H7 (cell line): ENCODE measurements at places on chromosomes 5 and 9. TPM values are rescaled to one million over a fixed set of nuclear protein-coding genes. Genes with fewer than 3 reads are reported as not detected.

B4GALT7 gene
- total RNA-seq: 29.7 and 37.3 TPM in 2 replicates

- DNase-seq: no peak
Measured at GRCh38 chr9:89425024-89425805, 72.7 kb downstream of the SEMA4D start.

- DNase-seq: no peak
Measured at GRCh38 chr9:109286981-109287380, 33.9 kb downstream of the EPB41L4B start.

DNA sequence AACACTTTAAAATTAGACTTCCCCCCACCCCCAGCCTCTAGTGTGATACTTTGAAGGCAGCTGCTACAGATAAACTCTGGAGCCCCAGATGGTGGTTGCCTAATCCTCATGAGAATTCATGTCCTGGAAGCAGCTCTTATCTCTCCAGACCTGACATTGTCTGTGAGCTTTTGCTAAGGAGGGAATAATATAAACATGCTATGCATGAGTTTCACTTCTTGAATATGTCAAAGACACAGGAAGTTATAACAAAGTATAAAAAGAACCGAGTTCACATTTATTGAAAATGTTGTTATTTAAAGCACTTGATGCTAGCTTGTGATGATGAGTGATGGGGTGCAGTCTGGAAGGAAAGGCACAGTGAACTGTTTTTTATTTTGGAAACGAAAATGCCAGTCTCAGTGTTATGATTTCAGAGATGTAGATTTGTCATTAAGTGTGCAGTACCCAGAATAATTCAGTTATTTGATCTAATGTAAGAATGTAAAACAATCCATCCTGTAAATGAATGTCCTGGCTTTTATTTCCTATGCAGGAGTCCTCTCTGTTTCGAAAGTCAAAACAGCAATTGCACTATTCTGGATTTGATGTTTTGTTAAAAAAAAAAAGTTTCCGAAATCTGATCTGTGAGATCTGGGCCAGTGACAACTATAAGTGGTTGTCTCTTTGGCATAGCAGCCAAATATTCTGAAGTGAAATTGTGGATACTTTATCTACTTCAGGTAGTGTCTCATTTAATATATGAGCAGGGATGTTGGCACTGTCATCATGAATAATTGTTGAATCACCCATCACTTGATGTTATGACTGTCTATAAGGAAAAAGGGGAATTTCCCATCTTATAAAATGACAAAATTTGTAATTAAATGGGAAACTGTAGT lies 77.0 kb downstream of the ZCCHC7 start:
- DNase-seq: peak; percentile 40

DNA sequence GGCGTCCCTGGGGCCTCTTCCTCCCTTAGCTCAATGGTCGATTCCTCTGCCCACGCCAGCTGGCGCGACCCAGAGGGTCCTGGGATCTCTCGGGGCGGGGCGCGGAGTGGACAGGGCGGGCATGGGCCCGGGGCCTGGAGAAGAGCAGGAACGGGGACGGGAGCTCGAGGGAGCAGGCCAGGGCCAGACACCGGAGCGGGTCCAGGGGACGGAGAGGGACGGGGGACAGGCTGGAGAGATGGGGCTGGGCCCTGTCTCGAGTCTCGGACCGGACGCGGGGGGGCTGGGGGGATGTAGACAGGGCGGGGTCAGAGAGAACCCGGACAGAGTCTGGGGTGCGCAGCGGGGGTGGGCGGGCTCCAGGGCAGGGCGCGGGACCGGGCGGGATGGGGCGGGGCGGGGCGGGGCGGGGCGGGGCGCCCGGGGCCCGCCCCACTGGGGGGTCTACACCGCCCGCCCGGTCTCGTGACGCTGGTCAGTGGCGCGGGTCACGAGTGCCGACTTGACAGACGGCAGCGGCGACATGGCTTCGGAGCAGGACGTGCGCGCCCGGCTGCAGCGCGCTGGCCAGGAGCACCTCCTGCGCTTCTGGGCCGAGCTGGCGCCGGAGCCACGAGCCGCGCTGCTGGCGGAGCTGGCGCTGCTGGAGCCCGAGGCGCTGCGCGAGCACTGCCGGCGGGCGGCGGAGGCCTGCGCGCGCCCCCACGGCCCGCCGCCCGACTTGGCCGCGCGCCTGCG lies at the start of gene UAP1L1:
Gene UAP1L1, plus strand, starts transcription at position 508 of the 738 bp plus-strand sequence. Its CDS starts 16 bp downstream, at position 524.
- peak; percentile 86 for DNase-seq

INSL6 gene
- not detected in 2 replicates for total RNA-seq

ZNF366 gene
- not detected in 2 replicates for total RNA-seq

DNA sequence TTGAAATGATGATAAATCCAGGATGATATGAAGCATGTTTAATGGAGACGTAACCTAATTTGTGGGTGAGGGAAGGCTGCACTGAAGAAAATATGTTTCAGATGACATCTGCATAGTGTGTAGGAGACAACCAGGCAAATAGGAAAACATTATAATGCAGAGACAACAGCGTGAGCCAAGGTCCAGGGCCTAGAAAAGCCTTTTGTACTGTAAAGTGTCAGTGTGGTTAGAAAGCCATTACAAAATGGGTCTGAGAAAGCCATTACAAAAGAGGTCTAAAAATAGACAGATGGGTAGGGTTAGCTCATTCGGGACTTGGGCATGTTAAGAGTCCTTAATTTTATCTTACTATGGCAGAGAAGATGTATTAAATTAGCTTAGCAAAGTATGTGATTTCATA lies 14.9 kb upstream of the GABRG2 start:
- DNase-seq: no peak

DNA sequence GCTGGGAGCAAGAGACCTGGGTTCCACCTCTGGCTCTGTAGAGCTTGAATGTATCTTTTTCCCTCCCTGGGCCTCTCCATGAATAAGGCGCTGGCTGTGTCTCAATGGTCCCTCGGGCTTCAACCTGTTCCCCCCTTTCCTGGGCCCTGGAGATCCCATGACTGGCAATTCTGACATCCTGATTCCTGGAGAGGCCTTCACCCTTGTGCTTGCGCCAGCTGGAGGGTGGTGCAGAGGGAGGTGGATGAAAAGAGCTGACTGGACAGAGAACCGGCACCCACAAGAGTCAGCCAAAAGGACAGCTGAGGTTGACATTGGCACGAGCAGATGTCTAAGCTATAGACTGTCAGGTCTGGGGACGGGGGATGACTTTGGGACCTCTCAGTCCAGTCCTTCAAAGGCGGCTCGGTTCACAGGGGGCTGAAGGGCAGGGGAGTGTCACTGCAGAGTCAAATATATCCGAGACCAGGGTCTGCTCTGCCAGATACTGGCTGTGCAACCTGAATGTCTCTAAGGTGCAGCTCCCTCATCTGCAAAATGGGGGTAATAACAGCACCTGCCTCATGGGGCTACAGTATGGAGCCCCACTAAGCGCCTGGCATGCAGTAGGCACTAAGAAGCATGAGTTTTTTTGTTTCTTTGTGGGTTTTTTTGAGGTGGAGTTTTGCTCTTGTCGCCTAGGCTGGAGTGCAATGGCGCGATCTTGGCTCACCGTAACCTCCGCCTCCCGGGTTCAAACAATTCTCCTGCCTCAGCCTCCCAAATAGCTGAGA lies 13.8 kb downstream of the DNM1 start:
- peak; percentile 33 for DNase-seq

GADD45G gene
- 3.7 and 7.5 TPM in 2 replicates for total RNA-seq

- no peak for DNase-seq
Measured at GRCh38 chr5:99119326-99119725, 190.5 kb upstream of the CHD1 start.

CCNJL gene
- total RNA-seq: 17.8 and 20.9 TPM in 2 replicates

DNAJA1 gene
- total RNA-seq: 52.4 and 53.8 TPM in 2 replicates

GRCh38 chr5:97839341-97840086 lies 656.5 kb upstream of the RIOK2 start:
- DNase-seq: no peak

DNA sequence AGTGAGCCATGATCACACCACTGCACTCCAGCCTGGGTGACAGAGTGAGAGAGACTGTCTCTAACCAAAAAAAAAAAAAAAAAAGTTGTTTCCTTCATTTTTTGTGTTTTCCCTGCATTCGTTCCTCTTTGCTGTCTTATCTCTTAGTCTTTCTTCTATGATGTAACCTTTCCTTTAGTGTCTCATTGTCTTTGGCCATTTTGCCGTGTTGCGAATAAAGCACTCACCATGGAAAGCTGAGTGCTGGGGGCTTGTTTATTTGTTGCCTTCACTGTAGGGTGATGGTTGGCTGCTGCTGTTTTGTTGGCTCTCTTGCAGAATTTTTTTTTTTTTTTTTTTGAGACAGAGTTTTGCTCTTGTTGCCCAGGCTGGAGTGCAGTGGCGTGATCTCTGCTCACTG lies 7.7 kb downstream of the EHMT1 start:
- DNase-seq: no peak

INSL4 gene
- total RNA-seq: not detected in 2 replicates

- no peak for DNase-seq
Measured at GRCh38 chr5:143642791-143643190, 169.2 kb upstream of the HMHB1 start.

DNA sequence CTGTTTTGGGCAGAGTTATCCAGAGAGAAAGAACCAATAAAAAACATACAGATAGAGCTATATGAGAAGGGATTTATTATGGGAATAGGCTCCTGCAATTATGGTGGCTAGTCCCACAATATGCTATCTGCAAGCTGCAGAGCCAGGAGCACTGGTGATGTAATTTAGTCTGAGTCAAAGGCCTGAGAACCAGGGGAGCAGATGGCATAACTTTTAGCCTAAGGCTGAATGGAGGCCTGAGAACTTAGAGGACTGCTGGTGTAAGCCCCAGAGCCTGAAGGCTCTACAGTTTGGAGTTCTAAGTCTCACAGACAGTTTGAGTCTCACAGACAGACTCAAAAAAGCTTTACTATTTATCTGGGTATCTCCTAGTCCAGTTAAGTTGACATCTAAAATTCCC lies 263.8 kb downstream of the FBXL7 start:
- no peak for DNase-seq
